ENCODE measurements at places on chromosomes 6 and 20.

DNA sequence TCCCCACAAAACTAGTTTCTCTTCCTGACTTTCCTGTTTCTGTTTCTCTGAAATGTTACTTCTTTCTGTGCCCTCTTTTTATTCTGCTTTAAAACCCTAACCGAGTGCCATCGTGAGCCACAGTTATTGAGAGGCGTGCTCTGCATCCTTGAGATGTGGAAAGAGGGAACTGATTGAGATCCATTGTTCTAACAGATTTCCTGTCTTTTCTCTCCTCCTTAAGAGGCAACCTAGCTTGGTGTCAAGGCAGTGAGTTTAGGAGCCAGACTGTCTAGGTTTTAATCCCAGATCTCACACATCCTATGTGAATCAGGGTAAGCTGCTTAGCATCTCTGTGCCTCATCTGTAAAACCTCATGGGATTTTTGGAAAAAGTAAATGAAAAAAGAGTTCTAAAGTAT lies 57.5 kb downstream of the SNX9 start:
- no peak for DNase-seq

GRCh38 chr20:57387945-57388371 lies 3.2 kb upstream of the RBM38 start:
- DNase-seq, result no peak

GRCh38 chr20:49570161-49570827 lies 2.4 kb upstream of the PTGIS start:
- DNase-seq, result no peak

- DNase-seq, result no peak
Measured at GRCh38 chr6:17226786-17227233, 54.4 kb upstream of the RBM24 start.

- no peak for DNase-seq
Measured at GRCh38 chr6:45643126-45643525, 265.4 kb upstream of the SUPT3H start.

- DNase-seq, result no peak
Measured at GRCh38 chr20:8200220-8200619, 68.2 kb downstream of the PLCB1 start.

GRCh38 chr6:51830666-51831065 lies 256.7 kb downstream of the PKHD1 start:
- no peak for DNase-seq
